ENCODE measurements at places on chromosomes 11 and 22. TPM values are rescaled to one million over a fixed set of nuclear protein-coding genes. Genes with fewer than 3 reads are reported as not detected.

Gene IGLL5
- 14.1 TPM for total RNA-seq

Gene C11orf65
- 1.3 TPM for total RNA-seq

Gene MIOX
- not detected for total RNA-seq

Gene CNTF
- total RNA-seq = 2.0 TPM

Gene PLEKHB1
- 45.2 TPM for total RNA-seq

Gene PLAAT5
- total RNA-seq = 5.6 TPM

Gene HBG2
- total RNA-seq = not detected

Gene PNPLA3
- 0.22 TPM for total RNA-seq

Gene INSC
- 4.2 TPM for total RNA-seq

Gene TALDO1
- total RNA-seq = 101 TPM

Gene PRDM11
- total RNA-seq = 7.6 TPM

Gene STK33
- 3.4 TPM for total RNA-seq

Gene SCGB2A2
- not detected for total RNA-seq

Gene OR2AG2
- 0.28 TPM for total RNA-seq

Gene KCNJ1
- total RNA-seq = not detected

Gene ISX
- 50.3 TPM for total RNA-seq

Gene KCNK4
- total RNA-seq = not detected

Gene OTOG
- not detected for total RNA-seq

Gene SLC17A6
- not detected for total RNA-seq

Gene TMEM179B
- total RNA-seq = 39.8 TPM

Gene COMMD9
- total RNA-seq = 40.8 TPM

Gene TMPRSS13
- 0.72 TPM for total RNA-seq

Gene SART1
- total RNA-seq = 40.1 TPM

Gene TYMP
- 27.7 TPM for total RNA-seq

Gene C22orf42
- not detected for total RNA-seq

Gene UBQLNL
- 0.34 TPM for total RNA-seq

Gene RCOR2
- total RNA-seq = 1.2 TPM

Gene PTPN5
- 0.14 TPM for total RNA-seq

Gene HEPACAM
- 0.57 TPM for total RNA-seq

Gene CAPN5
- total RNA-seq = 253 TPM

Gene CAVIN3
- total RNA-seq = 4.6 TPM

Gene RIC3
- 2.0 TPM for total RNA-seq

Gene GAL3ST3
- total RNA-seq = not detected

Gene DGCR6
- 0.39 TPM for total RNA-seq

Gene OR51B2
- not detected for total RNA-seq

Gene OR5P2
- not detected for total RNA-seq

Gene IGLL1
- not detected for total RNA-seq

Gene RTN4R
- total RNA-seq = 2.5 TPM

Gene HEPN1
- total RNA-seq = not detected

Gene DNAJB7
- total RNA-seq = 0.90 TPM

Gene SCUBE2
- 18.7 TPM for total RNA-seq

Gene TPBGL
- not detected for total RNA-seq

Gene YAP1
- 41.3 TPM for total RNA-seq

Gene HSPA8
- total RNA-seq = 496 TPM

Gene PGA5
- total RNA-seq = 0.41 TPM

Gene OR5B21
- not detected for total RNA-seq

Gene KIRREL3
- 0.70 TPM for total RNA-seq
